Activated effector memory CD4-positive, alpha-beta T cell treated with Interleukin-2 at 50 U/mL for 16 hours (primary cell): ENCODE measurements at places on chromosomes 3 and 15.

DNA sequence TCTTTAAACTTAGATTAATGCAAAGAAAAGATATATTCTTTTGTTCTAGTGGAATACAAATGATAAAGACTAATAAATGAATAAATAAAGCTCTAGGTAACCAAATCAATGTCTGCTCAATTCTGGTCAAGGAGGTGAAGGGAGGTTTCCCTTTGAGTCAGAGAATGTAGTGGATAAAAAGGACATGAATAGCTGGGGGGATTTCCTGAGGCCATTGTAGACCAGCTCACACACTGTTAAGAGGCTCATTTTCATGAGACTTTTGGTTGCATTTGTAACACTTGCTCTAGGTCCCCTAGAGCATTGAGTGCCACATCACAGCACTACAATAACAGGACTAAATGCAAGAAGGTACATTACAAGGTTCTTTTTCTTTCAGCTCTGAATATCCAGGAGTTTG, 170.7 kb downstream of the TIGIT start:
- no peak for DNase-seq

DNA sequence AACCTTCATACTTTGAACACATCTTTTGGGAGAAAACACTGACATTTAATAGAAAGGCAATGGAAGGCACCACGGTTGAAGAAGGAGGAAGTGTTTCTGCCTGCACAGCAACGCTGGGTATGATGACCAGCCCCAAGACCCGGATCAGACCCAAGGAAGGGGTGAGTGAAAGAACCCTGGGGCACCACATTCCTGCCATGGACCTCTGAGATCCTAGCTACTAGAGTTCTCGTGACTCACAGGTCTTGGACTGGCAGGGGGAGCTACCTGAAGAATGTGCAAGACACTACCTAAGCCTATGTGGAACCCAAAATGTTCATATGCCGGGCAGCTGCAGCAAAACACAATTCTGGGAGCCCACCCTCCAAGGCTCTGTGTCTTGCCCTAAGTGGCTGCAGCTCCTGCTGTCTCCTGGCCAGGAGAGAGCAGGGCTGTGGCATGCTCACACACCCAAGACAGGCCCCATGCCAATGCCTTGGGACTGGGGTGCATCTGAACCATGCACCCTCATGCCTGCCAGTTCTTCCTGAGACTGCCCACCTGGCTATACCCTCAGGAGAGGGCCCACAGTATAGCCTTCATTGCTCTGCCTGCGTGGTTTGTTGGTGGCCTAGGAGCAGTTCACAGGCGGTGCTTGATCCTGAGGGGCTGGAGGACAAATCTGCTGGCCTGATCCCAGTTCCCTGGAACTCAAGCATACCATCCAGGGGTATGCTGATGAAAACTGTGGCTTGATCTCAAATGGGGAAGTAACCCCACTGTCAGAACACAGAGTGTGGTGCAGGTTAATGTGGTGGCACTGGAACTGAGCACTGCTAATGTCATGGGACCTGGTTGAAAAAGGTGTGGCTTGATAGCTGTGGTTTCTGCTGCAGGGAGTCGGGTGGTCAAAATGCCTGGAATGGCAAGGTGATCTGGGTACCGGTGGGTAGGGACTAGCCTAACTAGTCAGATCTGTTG, 353.3 kb upstream of the ARHGEF26 start:
- DNase-seq = no peak

- no peak for DNase-seq
These were observed 193.6 kb downstream of the TP63 start for GRCh38 chr3:189824629-189825312.

DNA sequence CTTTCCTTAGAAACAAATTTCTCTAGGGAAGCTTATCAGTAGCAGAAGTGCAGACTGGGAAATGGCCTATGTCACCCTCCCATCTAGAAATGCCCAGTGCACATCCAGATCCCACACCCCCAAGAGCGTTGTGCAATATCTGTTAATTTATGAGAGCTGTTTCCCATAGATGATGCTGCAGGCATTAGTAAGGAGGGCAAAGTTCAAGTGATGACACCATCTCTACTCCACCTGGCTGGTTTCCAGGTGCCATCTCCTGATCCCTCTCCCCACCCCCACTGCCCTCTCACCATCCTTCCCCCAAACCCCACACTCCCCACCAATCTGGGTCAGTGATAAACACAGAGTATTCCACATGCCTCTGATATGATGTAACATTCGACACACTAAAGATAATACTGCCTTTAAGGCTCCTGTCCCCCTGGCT, 39.4 kb downstream of the AGTR1 start:
- no peak for DNase-seq

GRCh38 chr3:142981108-142981507, 17.6 kb upstream of the PAQR9 start:
- no peak for DNase-seq

DNA sequence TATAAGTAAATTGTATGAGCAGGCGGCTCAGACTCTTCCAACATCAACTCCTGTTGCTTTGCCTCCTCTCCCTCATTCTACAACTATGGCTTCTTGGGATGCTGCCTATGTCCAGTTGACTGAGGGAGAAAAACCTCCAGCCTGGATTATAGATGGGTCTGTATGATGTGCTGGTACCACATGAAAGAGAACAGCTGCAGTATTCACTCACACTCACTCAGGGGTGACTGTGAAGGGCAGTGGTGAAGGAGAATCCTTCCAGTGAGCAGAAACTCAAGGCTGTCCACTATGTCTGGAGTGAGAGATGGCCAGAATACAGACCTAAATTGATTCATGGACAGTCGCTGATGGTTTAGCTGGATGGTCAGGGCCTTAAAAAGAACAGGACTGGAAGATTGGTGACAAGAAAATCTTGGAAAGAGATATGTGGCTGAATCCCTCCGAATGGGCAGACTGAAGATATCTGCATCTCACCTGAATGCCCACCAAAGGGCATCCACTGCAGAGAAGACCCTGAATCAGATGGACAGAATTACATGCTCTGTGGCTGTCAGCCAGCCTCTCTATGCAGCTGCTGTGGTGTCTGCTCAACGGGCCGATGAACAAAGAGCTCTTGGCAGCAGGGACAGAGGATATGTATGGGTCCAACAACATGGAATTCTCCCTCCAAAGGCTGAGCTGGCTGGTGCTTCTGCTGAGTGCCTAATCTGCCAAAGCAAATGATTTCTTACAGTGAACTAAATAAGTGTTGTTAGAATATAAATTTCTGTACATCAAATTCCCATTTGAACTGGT, 1.9 kb upstream of the BCL2L10 start:
- no peak for DNase-seq

DNA sequence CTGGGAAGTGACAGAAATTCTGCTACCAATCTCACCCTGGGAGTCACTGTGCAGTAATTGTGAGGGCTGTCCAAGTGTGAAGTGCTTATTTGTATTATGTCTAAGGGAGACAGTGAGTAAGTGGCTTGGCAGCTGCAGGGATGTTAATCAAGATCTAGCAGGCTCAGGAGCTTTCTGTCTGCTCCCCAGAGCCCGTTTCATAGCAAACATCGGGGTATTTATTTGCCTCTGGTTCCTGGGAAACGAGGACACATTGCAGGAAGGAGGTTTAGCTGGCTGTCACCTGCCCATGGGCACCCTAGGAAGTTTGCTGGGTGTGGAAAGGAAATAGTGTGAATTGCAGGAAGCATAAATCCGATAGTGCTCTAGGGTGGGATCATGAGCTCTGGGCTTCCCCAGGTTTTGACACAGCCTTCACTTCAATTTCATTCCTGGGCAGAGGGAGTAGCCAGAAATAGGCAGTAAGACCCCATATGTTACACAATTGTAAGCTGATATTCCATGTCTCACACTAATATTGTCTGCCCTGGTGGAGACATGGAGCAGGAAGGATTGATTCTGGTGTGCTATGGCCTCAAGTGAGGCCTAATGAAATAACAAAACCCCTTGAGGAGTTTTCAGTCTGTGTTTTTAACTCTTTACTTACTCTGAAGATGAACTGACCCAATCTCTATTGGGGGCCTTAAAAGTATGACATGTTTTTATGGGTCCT, 74.1 kb upstream of the MITF start:
- no peak for DNase-seq

GRCh38 chr3:27319847-27320526, 49.2 kb downstream of the NEK10 start:
- no peak for DNase-seq

- DNase-seq = no peak
These were observed 31.3 kb upstream of the BCL2L10 start for GRCh38 chr15:52143873-52144272.

DNA sequence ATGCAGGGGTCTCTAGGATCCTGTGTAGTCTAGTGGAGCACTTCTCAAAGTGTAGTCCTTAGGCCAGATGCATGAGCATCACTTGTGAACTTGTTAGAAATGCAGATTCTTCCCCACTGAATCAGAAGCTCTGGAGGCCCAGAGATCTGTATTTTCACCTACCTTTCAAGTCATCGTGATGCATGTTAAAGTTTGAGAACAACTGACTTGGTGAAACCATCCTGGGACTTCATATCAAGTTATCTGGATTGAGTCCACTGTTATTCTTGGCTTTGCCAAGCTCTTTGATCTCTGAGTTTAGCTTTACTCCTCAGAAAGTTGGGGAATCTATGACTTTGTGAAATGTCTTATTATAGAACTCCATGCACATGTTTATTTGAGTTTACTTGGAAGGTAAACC, 78.5 kb downstream of the ARNT2 start:
- no peak for DNase-seq

GRCh38 chr3:124812291-124813265, 74.6 kb downstream of the ITGB5 start:
- no peak for DNase-seq

GRCh38 chr3:74501007-74501406, 113.5 kb downstream of the CNTN3 start:
- DNase-seq = no peak

DNA sequence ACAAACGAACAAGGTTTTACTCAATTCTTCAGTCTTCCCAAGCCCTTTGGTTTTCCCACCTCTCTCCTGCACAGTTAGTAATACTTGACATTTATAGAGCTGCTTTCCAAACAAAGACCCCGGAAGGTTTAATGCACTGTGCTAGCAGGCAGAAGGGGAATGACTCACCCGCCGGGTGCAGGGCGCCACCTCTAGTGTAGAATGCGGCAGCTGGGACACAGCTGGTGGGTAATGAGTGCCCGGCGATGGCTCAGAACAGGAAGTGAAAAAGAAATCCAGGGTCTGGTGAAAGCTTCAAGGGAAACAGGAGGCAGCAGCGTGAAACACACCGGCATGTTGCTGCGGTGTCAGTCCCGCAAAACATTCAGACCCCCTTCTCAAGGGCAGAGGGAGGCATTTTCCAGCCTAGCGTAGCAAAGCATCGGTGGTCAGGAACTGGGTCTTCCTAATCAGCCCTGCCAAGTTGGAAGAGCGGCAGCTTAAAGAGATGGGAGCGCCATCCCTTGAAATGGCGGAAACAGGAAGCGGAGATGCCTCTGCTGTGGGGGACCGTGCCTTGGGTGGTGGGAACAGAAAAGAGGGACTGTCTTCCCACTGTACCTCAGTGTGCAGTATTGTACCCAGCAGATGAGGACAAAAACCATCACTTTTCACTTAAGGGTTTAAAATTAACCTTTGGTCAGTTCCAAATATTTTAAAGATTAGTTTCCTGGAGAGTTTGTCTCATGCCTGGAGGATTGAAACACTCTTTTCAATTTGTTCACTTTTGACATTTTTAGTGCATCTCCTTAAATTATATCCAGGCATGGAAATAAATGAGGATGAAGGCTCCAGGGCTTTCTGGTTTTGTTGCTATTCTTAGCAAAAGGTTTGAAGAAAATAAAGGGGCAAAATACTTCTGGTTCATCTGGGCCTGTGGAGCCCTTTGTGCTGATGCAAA, 160.7 kb upstream of the MCTP2 start:
- no peak for DNase-seq

GRCh38 chr3:165339753-165340152, 143.6 kb upstream of the SLITRK3 start:
- no peak for DNase-seq

DNA sequence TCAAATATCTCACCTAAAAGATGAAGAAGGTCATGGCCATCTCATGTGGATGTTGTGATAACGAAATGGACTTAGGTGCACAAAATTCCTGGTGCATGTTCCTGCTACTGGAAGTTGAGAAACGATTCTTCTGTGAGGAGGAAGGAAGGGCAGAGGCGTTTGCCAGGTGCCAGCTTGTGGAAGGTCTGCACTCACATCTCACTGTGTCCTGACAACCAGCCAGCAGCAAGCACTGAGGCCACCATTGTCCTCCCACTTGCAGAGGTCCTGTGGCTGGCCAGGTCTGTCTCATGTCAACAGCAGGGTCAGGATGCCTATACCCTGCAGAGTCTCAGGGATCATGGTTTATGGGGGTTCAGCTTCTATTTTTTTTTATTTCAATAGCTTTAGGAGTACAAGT, 3.7 kb downstream of the FAM240A start:
- no peak for DNase-seq

DNA sequence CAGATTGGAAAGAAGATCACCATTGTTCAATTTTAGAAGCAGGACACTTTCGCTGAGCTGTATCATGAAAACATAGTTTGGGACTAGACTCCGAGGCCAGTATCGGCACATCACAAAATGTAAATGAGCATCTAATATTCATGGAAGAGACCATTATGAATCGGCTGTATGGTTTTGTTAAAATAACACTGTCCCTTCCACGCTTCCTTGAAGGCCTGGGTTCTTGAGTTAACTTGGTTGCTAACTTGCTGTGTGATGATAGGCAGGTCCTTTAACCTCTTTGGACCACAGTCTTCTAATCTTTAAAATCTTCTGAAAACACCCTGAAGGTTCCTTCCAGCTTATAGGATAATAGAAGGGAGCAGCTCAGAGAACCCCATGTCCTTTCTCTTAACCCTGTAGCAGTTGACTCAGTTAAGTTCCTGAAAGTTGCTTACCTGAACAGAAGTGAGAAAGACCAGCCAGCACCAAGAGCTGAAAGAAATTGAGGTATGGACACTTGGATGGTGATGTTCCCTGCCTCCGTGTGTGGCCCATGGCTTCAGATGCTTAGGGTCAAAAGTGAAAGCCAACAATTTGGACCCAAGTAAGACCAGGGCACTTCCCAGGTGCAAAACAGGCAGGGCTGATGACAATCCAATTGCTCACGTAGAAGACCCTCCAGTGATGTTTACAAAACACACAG, 2.1 kb downstream of the CD80 start:
- no peak for DNase-seq

- DNase-seq = no peak
These were observed 32.9 kb downstream of the ALCAM start for GRCh38 chr3:105399611-105400010.

GRCh38 chr15:49174902-49175301, 4.9 kb downstream of the GALK2 start:
- no peak for DNase-seq

DNA sequence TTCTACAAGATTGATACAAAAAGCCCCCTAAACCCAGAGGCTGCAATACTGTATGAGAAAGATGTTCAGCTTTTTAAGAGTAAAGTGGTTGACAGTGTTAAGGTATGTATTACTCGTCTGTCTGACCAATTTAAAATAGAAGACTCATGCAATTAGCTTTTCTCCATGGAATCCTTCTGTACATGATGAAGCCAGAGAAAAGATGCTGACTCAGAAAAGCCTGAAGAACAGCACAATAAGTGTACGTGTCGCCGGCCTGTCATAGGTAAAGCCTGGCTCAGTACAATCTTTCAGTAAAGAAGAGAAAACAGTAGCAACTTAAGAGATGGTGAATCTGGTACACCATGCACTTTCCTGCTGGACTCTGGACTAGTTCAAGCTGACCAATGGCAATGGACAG, 16.4 kb downstream of the NEK4 start:
- no peak for DNase-seq
